ENCODE measurements at places on chromosomes 6 and 20.
A peak's percentile ranks its signal among the peaks of the same experiment; 100 is the strongest.

DNA sequence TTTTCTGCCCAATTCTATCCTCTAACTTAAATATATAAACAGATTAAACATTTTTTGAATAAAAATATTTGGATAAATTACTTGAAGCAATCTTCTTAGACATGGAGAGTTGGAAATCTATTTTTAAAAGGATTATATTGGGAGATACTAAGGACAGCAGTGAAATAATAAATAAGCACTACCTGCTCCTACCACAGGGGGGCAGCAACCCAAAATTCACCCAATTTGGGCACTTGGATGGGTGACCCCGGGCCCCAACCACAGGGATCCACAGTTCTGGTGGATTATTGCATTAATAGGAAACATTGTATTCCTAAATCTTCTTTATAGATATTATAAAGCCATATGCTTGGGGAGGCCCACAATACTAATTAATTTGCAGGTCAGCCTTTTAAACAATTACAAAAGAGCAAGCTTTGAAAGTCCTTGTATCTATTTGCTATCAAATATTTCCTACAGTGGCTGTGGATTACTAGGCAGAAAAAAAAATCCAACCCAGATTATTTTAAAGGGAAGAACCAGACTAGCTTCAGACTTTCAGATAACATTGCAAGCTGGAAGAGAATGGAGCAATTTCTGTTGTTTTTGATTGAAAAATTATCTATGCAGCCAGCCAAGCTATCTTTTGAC is 66.4 kb upstream of the PDE10A start:
- DNase-seq, result no peak

- DNase-seq, result no peak
These were observed 73.4 kb downstream of the PRDM1 start for GRCh38 chr6:106159531-106159940.

DNA sequence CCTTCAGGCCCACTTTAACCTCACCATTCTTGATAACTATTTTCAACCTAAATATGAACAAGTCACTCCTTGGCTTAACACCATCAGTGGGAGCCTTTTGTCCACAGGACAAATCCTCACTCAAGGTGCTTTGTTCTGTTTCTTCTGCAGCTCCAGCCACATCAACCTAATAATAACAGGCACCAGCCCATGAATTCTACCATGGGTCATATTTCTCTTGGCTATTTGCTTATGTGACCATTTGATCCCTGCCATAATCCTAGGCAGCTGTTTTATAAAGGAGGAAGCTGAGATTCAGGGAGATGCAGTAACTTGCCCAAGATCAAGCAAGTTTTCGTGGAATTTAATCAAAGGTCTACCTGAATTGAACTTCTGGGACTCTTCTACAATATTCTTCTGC is 561.3 kb downstream of the DHX35 start:
- no peak for DNase-seq

DNA sequence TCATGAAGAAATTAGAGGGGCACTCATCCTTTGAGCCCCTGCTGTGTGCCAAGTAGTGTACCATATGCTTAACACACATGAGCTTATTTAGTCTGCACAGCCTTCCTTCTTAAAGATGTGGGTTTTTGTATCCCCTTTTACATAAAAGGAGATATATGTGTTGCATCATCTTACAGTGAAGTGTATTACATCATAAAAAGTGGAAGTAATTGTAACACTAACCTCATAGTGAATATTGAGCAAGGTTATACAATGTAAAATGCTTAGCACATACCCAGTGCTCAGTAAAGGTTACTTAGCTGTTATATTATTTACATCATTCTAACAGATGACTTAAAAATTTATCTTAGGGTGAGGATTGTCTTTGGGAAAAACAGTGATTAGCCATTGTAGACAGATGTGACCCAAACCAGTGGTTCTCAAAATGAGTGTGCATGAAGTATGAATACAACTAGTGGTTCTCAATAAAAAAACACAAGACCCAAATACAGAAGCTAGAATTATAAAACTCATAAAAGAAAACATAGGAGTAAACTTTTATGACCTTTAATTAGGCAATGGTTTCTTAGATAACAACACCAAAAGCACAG is 3.8 kb upstream of the PIGU start:
- DNase-seq, result no peak

DNA sequence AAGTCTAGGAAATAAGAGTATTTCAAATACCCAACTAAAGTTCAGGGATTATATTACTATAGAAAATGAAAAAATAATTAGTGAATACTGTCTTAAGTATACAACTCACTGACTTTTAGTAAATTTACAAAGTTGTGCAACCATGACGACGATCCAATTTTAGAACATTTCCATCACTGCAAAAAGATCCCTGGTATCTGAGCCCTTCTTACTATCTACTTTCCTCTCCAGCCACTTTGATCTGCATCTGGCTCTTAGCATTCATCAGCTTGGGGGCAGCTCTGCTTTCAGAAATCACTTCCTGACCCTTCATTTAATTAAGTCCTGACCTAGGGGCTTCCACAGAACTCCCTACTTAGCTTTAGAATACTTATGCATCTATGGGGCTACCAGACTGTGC is 38.2 kb upstream of the RBL1 start:
- DNase-seq, result no peak

DNA sequence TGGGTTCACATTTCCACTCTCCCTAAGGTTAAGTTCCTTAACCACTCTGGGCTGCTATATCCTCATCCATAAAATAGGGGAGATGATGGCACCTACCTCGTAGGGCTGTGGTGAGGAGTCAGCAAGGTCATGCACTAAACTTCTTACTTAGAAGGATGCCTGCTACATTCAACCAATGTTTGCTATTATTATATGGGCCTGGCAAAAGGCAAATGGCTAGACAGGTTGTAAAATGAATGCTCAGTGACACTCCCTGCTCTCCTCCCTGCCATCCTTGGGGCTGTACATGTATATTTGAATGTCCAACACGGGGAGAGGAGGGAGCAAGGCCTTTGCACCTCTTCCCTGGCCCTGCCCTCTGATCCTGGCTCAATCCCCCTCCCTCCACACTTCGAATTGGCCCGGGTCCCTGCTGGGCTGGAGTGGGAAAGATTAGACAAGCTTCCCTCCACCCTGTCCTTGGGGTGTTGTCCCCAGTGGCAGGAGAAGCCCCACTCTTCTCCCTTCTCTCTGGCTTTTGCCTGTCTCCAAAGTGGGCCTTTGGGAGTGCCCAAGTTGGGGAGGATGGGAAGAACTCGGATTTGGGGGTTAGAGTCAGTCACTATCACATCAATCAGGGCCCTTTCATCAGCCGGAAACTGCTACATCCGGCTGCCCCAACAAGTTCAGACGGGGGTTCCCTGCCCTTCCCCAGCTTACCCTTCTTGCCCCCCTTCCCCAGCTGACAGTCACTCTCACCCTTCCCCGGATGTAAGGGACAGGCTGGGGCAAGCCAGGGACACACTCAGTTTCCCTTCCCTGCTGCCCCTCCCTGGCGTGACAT is 36.3 kb upstream of the VEGFA start:
- DNase-seq, result peak; percentile 6

- no peak for DNase-seq
These were observed 25.9 kb upstream of the ROS1 start for GRCh38 chr6:117451671-117452070.

DNA sequence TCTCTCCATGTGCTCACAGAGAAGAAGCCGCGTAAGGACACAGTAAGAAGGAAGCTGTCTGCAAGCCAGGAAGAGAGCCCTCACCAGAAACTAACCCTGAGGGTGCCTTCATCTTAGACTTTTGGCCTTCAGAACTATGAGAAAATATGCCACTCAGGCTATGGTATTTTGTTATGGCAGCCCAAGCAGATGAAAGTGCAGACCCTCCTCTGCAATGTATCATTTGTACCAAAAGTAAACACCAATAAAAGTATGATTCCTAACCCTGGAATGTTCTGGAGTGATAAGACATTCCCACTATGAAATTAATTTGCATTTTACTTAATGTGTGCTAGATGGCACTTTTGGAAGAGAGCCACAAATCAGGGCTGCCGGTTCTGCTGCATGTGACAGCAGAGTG is 594.3 kb downstream of the UTRN start:
- DNase-seq, result no peak

DNA sequence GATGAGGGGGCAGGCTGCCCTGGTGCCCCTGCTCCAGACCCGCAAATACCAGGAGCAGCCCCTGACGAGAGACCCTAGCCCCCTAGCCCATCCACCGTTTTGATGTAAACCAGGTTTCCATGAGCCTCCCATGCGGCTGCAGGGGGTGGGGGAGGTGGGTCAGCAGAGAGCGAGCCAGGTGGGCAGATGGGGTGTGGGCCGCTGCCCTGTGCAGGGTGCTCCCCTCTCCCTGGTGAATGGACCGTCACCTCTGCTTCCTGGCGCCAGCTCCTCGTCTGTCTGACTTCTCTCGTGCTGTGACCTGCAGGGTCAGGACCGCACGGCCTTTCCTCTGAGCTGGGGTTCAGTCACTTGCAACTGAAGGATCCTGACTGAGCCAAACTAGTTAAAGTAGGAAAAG is 15.7 kb upstream of the BHLHE23 start:
- no peak for DNase-seq

- DNase-seq, result no peak
These were observed 116.5 kb downstream of the SCML4 start for GRCh38 chr6:107707346-107708275.

- DNase-seq, result no peak
These were observed 87.2 kb downstream of the SLX4IP start for GRCh38 chr20:10522328-10522727.

DNA sequence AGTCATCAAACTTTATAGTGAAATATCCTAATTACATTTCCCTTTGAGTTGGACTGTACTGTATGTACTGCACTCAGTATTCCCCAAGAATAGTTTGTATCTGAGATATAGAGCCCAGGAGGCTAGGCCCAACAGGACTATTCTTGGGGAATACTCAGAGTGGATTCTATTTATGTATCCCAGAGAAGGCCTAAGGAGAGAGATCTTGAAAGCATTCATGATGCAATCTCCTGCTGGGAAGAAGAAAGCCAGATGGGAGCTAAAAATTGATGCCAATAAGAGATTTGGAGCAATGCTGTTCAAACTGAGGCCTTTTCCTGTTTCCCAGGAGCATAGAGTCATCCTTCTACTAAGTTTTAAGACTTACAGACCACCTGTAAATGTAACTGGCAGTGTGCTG is 452.1 kb upstream of the PLCB4 start:
- DNase-seq, result peak; percentile 58

DNA sequence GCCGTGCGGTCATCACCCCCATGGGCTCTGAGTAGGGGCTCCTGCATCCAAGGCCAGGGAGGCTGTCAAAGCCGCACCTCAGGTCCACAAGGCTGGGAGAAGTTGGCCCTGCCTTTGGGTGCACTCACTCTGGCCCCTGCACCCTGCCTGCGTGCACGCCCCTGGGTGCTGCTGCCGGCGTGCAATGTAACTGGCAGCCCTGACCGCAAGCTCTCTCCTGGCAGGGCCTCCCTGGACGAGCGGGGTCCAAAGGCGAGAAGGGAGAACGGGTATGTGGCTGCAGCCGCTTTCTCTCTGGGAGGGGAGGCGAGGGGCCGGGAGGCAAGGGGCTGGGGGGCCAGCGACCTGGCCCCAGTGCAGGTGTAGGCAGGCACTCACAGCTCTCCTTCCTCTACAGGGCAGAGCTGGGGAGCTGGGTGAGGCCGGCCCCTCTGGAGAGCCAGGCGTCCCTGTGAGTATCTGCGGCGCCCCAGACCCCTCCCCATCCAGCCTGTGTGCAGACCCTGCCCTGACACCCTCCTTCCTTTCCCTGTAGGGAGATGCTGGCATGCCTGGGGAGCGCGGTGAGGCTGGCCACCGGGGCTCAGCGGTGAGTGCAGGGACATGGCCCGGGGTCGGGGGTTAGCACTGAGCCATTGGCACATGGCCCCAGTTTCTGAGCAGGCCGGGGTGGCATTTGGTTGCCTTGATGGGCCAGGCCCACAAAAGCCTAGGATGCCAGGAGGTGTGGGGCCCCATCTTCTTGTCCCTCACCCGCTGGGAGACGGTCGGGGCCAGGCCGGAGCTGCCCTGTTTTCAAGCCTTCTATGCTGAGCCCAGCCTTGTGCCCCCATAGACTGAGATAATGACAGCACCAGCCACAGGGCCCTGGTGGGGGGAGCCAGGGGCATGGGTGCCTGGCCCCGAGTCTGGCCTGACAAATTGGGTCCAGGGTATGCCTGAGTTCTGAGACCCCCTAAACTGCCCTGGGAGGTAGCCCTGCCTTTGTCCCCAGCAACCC is 12.7 kb downstream of the COL9A3 start:
- no peak for DNase-seq

DNA sequence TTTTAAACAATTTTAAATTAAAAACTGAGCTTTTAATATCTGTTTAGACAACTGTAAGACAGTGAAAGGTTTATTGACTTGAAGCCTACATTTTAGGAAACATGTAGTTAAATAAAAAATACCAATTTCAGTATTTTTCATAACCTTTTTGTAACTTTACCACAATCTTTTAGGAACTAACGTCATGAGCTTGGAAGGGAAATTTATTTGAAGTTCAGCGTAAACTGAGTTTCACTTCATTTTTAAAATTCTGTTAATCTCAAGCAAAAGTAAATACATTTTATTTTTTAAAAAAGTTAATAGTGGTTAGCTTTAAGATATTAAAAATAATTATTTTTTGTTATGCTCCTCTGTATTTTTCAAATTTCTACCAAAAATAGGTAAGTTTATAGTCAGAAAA is 5.5 kb downstream of the CST7 start:
- DNase-seq, result no peak

- DNase-seq, result no peak
These were observed 89.4 kb downstream of the ECT2L start for GRCh38 chr6:138885156-138885819.

GRCh38 chr6:47484616-47485015 is 7.0 kb downstream of the CD2AP start:
- DNase-seq, result no peak

- DNase-seq, result no peak
These were observed 54.8 kb upstream of the GATA5 start for GRCh38 chr20:62530643-62531032.

- DNase-seq, result no peak
These were observed 439.9 kb upstream of the RNF217 start for GRCh38 chr6:124522335-124522734.

DNA sequence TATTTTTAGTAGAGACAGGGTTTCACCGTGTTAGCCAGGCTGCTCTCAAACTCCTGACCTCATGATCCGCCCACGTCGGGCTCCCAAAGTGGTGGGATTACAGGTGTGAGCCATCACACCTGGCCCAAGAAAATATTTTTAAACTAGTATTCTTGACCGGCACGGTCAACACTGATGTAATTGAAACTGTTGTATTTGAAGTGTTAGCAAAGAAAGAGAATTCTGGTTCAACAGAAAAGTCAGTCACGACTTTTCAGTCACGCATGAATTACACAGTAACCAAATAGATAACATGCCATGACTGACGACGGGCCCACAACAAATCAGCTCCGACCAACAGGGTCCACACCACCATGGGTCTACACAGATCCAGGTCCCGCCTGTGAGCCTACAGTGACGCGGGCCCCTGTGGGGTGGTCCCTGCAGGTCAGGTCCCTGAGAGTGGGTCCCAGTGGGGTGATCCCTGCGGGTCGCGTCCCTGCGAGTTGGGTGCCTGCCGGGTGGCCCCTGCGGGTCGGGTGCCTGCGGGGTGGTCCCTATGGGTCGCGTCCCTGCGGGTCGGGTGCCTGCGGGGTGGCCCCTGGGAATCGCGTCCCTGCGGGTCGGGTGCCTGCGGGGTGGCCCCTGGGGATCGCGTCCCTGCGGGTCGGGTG is 1.0 kb downstream of the GMEB2 start:
- peak; percentile 33 for DNase-seq

All from NCI-H2171 treated with DMSO at 0.1 percent for 48 hours (cell line).